Activated T-helper 9 cell treated with anti-CD3 and anti-CD28 coated beads, Interleukin-2, amount 50 U/mL, for 16 hours (primary cell): ENCODE measurements at places on chromosomes 6 and 20.

GRCh38 chr6:24980507-24981385, 45.0 kb upstream of the RIPOR2 start:
- DNase-seq: no peak

GRCh38 chr20:49507741-49508434, 25.4 kb upstream of the KCNB1 start:
- no peak for DNase-seq

DNA sequence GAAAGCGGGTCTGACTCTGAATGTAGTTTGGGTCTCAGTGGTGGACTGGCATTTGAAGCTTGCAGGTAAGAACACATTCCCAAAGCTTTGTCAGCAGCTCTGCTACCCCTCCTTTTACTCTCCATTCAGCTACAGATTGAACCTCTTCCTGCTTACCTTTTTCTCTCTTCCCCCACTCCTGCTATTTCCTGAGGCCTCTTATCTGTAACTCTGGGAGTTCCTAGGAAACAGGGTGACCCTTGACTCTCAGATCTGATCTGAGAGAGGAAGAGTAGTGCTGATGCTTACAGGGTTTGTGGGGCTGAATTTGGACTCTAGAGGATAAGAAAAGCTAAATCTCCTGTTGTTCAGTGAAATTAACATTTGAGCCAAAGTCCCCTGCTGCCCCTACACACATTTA, 21.4 kb downstream of the BRPF3 start:
- DNase-seq: no peak

DNA sequence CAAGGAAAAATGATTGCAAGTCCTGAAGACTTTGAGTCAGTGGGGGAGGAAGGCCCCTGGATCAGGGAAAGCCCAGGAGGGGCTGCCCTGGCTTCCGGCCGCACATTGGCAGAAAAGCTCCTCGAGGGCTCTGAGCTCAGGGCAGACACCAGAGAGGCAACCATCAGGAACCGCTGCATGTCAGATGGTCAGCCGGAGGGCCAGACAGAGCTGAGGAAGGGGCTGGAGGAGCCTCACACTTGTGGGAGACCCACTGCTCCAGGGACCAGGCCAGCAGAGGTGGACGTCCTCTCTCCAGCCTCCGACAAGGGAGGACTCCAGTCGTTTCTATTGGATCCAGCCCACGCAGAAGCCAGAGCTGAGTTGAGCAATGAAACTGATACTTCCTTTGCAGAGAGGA, 30.2 kb upstream of the AAR2 start:
- no peak for DNase-seq

DNA sequence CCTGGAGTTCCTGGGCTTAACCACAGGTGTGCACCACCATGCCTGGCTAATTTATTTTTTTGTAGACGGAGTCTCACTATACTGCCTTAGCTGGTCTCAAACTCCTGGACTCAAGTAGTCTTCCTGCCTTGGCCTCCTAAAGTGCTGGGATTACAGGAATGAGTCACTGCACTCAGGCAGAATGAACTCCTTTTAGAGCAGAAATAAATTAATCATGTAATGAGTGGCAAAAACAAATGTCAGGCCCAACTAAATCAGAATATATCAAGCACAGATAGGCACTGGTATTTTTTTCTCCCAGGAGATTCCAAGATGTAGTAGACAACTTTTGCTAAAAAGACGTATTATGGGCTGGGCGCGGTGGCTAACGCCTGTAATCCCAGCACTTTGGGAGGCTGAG, 2.6 kb downstream of the RPS10 start:
- no peak for DNase-seq

GRCh38 chr6:68045193-68045592, 589.9 kb upstream of the ADGRB3 start:
- no peak for DNase-seq

DNA sequence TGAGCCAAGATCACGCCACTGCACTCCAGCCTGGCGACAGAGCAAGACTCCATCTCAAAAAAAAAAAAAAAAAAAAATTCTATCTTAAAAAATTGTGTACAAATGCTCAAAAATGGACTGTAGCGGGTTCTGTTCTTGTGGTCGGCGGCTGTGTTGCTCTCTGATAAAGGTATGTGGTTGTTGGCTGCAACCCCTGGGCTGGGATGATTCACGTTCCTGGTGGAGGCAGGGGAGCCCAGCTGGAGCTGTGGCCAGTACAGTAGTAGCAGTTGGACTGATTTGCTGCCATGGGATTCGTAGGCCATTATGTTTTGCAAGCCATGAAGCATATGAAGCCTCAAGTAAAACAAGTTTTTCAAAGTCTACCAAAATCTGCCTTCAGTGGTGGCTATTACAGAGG, 22.3 kb downstream of the MDN1 start:
- DNase-seq: no peak

GRCh38 chr6:9100869-9101580, 665.7 kb upstream of the SLC35B3 start:
- DNase-seq: no peak

GRCh38 chr20:416950-417800, 9.1 kb downstream of the RBCK1 start:
- no peak for DNase-seq

DNA sequence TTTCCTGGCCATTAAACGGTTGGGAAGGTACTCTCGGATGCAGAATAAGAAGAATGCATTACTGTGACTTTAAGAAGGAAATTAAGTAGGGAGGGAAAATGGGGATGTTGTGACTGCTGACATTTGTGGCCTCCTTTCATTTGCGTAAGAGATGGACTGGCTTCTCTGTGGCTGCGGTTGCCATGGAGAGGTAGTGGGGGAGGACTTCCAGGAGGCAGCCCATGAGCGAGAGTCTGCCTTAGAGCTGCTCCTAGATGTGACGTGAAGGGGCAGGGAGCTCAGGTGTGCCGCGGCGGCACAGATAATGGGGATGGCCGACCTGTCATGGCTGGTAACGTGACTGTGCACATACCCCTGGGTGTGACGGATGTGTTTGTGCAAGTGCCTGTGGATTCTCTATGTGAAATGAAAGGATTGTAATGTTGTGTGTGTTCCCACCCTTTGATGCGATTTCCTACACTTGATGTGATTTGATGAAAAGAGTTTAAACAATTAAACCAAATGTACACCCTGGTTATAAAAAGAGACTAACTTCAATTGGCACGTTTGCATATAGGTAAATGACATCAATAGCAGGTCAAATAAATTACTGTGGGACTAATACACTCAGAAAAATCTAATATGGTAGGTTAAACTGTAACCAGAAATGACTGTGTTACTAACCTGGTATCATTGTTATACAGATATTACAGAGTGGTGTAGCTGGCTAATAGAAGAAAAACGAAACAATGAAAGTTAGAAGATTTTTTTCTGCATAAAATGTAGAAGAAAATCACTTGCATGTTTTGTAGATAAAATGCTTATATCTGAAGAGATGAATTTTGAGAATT, 48.9 kb downstream of the HIVEP1 start:
- peak; percentile 52 for DNase-seq

DNA sequence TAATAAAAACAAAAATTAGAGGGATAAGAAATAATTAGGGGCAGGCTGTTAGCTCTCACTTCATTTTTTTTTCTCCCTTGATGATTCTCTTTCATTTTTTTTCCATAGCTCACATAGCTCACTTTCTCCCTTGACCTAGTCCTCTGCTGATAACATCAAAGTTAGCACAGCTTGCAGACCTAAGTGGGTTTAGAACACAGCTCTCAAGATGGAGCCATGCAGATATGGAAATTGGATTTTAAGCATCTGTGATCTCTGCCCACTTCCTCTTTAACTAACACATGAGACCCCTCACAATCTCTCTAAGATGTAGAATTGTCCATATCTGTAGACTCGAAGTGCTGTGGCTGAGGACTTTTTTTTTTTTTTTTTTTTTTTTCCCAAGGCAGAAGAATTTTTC, 257.1 kb downstream of the SOX4 start:
- DNase-seq: no peak

GRCh38 chr6:90472716-90473115, 114.2 kb downstream of the MAP3K7 start:
- no peak for DNase-seq

DNA sequence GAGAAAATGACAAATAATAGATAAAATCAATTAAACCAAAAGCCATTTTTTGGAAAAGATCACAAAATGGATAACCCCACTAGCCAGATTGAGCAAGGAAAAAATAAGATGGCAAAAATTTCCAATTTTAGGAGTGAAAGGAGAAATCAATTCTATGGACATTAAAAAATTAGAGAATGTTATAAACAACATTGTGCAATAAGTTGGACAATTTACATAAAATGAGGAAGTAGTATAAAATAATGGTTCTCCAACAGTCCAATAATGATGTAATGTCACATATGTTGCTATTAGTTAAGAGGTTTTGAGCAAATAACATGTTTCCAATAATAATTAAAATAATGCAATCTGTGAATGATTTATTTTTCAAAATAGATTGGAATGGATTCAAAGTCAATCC, 3.1 kb upstream of the SNAP91 start:
- no peak for DNase-seq

- no peak for DNase-seq
Observed at GRCh38 chr6:24899136-24899996, 36.4 kb downstream of the RIPOR2 start.

DNA sequence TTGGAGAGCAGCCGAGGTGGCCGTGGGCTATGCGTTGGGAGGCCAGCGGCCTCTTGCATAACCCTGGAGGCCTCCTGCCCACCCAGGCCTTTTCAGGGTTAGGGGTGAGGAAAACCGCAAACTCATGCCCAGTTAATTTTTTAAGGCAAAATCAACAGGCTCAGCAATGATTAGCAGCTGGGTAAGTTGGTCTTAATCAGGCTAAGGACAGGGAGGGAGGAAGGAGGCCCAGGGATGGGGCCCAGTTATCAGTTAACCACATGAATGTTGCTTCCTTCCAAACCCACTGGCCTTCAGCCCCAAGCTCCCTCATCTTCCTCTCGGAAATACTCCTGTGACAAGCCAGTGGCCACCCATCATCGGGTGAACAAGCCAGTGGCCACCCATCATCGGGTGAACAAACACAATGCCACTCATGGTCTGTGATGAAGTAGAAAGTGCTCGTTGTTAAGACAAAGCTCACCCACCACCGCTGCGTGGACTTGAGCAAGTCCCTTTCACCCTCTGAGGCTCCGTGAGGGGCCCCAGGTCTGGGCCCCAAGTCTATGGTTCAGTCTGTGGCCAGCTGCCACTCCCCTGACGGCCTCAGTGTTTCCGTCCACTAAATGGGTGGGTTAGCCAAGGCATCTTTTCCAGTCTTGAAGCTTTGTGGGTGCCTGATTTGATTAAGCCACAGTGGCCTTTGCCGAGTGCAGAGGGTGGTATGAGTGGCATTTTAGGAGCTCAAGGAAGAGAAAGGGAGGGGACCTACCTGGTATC, 39.4 kb downstream of the HNF4A start:
- no peak for DNase-seq

DNA sequence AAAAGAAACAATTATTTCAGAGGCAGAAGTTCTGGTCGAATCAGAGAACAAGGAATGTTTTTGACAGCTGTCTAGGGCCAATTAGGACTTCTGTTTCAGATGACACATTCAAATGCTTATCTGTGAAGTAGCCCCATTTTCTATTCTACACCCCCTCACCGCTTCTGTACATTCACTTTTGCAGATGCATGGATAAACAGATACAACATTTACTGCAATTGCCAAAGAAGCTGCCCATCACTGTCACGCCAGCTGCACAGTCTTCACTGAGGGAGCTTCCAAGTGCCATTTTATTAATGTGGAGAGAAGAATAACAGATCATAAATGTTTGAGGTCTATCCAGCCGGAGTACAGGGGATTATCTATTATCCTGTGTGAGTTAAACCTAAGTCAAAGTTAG, 426.8 kb upstream of the ARID1B start:
- no peak for DNase-seq

GRCh38 chr6:102488729-102489128, 1095.2 kb downstream of the GRIK2 start:
- DNase-seq: no peak

DNA sequence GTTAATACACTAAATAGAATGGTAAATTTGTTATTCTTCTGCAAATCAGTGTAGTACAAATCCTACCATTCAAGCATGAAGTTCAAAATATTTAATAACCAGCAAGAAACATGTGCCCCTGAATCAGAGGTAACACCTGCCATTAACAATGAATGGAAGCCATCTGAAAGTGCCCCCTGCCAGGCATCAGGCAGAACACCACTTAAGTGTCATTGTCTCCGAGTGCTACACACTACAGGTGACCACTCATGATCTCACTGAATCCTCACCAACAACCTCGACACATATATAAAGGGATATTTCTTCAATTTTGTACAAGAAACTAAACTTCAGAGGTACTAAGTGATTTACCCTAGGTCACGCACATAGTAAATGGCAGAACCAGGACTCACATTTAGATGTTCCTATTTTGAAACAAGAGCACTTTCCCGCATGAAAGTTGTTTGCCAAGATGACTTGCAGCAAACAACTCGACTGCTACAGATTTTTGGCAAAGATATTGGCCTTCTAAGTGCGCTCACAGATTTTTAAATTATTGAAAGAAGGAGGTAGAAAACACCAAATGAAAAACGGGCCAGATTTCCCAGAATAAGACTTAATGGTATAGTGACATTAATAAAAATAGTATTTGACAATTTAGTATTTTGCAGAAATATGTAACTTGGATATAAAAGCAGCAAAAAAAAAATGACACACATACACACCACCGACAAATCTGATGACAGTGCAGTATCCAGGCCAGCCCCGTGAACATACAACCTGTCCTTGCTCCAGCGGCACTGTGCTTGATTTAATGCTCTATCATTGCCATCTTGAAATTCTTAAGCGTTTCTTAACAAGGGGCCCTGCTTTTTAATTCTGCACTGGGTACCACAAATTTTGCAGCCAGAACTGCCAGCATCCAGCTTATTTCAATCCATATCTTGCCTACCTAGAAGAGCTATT, 274.5 kb downstream of the ALDH8A1 start:
- no peak for DNase-seq

DNA sequence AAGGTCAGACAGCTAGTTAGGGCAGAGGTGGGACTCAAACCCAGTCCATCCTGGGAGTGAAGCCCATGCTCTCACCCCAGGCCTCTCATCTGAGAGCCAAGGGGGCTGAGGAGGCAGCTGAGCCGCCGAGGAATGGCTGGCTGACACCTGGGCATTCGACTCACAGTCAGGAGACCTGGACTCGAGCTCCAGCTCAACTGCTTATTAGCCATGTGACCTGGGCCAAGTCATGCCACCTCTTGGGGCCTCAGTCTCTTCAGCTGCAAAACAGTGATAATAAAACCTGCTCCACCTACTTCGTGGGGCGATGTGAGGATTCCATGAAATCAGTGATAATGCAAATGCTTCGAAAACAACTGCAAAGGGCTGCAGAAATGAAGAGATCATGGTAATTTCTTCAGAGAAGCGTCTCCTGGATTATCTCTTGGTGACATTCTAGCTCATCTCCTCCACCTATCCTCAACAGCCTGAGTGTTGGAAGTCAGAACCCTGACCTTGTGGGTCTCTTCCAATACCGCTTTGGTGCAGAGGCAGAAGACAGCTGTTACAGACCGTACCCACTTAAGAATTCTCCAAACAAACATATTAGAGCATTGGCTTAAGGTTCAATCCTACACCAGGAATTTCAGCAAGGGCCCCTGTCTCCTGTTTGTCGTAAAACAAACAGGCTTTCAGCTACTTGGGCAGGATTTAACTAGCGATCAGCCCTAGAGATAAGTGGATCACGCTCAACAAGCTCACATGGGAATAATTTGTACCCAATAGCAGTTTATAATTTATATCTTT, 60.0 kb upstream of the PIM1 start:
- no peak for DNase-seq
